ENCODE measurements at places on chromosomes 1 and 21. TPM values are rescaled to one million over a fixed set of nuclear protein-coding genes. Genes with fewer than 3 reads are reported as not detected.

Gene FAM78B
- 0.26 TPM for total RNA-seq

Gene CAMK2N1
- total RNA-seq, result 2.8 TPM

Gene HSF2BP
- total RNA-seq, result 0.53 TPM

Gene OR2L13
- total RNA-seq, result not detected

Gene LYST
- 79.9 TPM for total RNA-seq

Gene MUL1
- total RNA-seq, result 23.3 TPM

Gene LDLRAD1
- total RNA-seq, result not detected

Gene GPR37L1
- total RNA-seq, result not detected

Gene AMY1A
- not detected for total RNA-seq

- H3K27ac ChIP-seq, result no peak overlapping the region
- H3K27me3 ChIP-seq, result no peaks in the 10 kb centered on the region
- no peak overlapping the region for H3K4me3 ChIP-seq
- no peak for DNase-seq
- H3K36me3 ChIP-seq, result no peaks in the 10 kb centered on the region
Measured at GRCh38 chr21:45430521-45431501, 25.8 kb downstream of the COL18A1 start.

GRCh38 chr1:156667610-156667967 is 9.6 kb downstream of the NES start:
- no peak overlapping the region for H3K4me3 ChIP-seq
- no peak overlapping the region for H3K27ac ChIP-seq
- H3K36me3 ChIP-seq, result no peaks in the 10 kb centered on the region
- no peak for DNase-seq
- no peaks in the 10 kb centered on the region for H3K27me3 ChIP-seq

GRCh38 chr1:36988741-36989193 is 45.5 kb downstream of the GRIK3 start:
- no peak overlapping the region for H3K4me3 ChIP-seq
- no peak for DNase-seq
- H3K27ac ChIP-seq, result no peak overlapping the region
- no peaks in the 10 kb centered on the region for H3K4me1 ChIP-seq
- H3K27me3 ChIP-seq, result no peaks in the 10 kb centered on the region
- no peaks in the 10 kb centered on the region for H3K36me3 ChIP-seq

GRCh38 chr1:37423810-37424209 is 50.6 kb upstream of the ZC3H12A start:
- no peak overlapping the region for H3K27ac ChIP-seq
- H3K27me3 ChIP-seq, result peaks cover 5% of the 10 kb centered on the region
- no peak overlapping the region for H3K4me3 ChIP-seq
- H3K4me1 ChIP-seq, result no peaks in the 10 kb centered on the region
- DNase-seq, result no peak
- H3K36me3 ChIP-seq, result no peaks in the 10 kb centered on the region

DNA sequence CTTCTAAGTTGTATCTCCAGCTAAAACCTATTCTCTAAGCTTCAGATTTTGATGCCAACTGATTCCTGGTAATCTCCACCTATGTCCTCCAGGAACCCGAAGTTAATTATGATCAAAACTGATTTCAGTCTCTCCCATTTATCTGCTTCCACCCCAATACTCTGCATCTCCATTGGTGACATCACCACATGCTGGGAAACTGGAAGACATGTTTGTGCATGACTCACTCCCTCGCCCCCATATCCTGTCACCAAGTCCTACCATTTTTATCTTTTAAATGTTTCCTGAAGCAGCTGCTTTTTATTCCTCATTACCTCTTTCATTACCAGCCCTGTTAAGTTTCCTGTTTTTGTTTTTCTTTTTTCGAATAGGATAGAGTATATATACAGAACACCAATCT is 228.5 kb downstream of the LRRC40 start:
- H3K36me3 ChIP-seq, result no peaks in the 10 kb centered on the region
- DNase-seq, result no peak
- no peaks in the 10 kb centered on the region for H3K27me3 ChIP-seq
- H3K4me3 ChIP-seq, result no peak overlapping the region
- H3K27ac ChIP-seq, result no peak overlapping the region

DNA sequence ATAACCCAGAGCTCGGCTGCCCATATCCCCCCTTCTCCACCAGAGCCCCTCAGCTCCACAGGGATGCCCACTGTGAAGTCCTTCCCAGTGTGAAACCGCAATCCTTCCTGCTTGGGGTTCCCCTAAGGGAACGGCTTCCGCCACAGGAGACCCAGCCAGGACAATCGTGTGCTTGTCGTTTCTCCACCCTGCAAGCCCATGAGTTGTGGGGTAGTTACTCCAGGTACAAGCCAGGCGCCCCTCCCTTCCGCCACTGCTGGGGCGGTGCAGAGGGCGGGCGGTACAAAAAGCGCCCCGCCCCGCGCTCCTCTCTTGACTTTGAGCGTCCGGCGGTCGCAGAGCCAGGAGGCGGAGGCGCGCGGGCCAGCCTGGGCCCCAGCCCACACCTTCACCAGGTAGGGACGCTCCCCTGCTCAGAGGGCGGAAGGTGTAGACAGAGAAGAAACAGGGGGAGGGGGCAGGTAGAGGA is at the start of gene TINAGL1:
Gene TINAGL1 (plus strand): TSS at position 315 of the 469 bp plus-strand sequence. CDS start 634 bp downstream, outside the sequence.
- no peak within 1 kb of the TSS for H3K4me3 ChIP-seq
- no peaks in the 10 kb centered on the region for H3K27me3 ChIP-seq
- H3K27ac ChIP-seq, result no peak within 1 kb of the TSS

DNA sequence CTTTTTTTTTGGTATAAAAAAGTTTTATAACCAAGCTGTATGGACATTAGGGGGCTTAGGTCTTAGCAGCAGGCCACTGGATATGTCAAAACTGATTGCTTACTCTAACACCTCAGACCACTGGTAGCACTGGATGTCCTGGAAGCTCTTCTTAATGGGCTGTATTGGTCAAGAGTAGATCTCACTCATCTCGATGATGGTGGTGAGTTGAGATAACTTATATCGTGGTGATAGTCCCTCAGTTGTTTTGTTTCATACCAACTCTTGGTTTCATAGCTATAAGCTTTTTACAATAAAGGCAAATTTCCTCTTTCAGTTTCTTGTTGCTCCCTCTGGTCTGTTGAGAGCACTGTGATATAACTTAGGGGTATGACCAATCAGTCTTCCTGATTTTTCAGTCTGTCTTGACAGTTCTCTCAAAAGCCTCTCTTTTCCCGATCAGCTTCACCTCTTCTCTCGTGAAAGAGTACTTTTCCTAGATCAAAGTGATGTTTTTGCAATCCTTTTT is 9.7 kb upstream of the AGO1 start:
- H3K4me3 ChIP-seq, result no peak overlapping the region
- DNase-seq, result no peak
- H3K27me3 ChIP-seq, result no peaks in the 10 kb centered on the region
- no peaks in the 10 kb centered on the region for H3K4me1 ChIP-seq
- H3K36me3 ChIP-seq, result no peaks in the 10 kb centered on the region

GRCh38 chr1:202247104-202247503 is 53.5 kb downstream of the LGR6 start:
- H3K27ac ChIP-seq, result no peak overlapping the region
- no peak for DNase-seq
- no peaks in the 10 kb centered on the region for H3K4me1 ChIP-seq
- H3K4me3 ChIP-seq, result no peak overlapping the region
- no peaks in the 10 kb centered on the region for H3K27me3 ChIP-seq

- H3K4me1 ChIP-seq, result peaks cover 34% of the 10 kb centered on the region
- peak; percentile 78 for DNase-seq
- peak overlapping the region; percentile 97 for H3K27ac ChIP-seq
Measured at GRCh38 chr1:228166170-228166936, 749 bp downstream of the IBA57 start.

GRCh38 chr1:112956544-112957132 is 642 bp upstream of the SLC16A1 start:
- H3K4me3 ChIP-seq, result peak overlapping the region; percentile 76
- H3K27ac ChIP-seq, result peak overlapping the region; percentile 92
- no peaks in the 10 kb centered on the region for H3K27me3 ChIP-seq

GRCh38 chr1:109927911-109928321 is 17.3 kb downstream of the CSF1 start:
- no peaks in the 10 kb centered on the region for H3K27me3 ChIP-seq
- no peak overlapping the region for H3K4me3 ChIP-seq
- H3K27ac ChIP-seq, result no peak overlapping the region
- DNase-seq, result no peak

DNA sequence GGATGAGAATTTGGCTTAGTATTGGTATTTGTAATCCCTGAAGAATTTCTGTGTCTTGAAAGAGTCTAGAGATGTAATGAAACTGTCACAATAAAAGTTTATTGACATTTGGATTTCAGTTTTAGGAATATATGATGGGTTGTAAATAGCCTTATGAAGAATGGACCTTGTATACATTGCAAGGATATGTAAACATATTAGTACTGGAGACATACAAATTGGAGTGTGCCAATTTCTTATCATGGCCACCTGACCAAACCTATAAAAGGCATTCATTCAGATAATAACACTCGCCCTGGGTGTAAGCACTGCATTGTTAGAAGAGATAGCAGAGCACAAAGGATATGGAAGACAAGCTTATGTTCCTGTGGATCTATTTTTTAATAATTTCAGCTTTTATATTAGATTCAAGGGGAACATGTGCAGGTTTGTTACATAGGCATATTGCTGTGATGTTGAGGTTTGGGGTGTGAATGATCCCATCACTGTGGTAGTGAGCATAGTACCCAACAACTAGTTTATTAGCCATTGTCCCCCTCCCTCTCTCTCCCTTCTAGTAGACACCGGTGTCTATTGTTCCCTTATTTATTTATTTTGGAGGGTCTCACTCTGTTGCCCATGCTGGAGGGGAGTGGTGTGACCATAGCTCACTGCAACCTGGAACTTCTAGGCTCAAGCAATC is 8.6 kb downstream of the S1PR1 start:
- no peak for DNase-seq
- H3K4me1 ChIP-seq, result peaks cover 78% of the 10 kb centered on the region
- peaks cover 23% of the 10 kb centered on the region for H3K36me3 ChIP-seq
- no peaks in the 10 kb centered on the region for H3K27me3 ChIP-seq
- H3K4me3 ChIP-seq, result no peak overlapping the region

DNA sequence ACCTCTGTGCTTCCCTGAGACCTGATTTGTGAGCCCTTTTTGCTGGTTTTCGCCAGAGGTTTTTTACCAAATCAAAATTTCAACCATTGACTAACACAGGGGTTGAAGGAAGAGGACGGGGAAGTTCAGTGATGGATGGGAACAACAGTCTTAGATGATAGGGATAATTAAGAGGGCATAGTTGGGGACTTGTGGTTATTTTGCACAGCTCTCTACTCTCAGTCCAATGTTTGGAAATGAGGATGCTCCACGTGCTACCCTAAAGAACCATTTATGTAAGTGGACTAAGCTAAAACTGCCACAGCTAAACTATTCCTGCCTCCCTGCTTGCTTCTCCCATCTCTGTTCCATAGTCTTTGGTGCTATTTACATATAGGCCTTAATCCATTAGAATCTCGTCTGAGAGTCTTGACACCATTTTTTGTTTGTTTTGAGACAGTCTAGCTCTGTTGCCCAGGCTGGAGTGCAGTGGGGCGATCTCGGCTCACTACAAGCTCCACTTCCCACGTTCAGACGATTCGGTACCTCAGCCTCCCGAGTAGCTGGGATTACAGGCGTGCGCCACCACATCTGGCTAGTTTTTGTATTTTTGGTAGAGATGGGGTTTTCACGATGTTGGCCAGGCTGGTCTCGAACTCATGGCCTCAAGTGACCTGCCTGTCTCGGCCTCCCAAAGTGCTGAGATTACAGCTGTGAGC is 684 bp upstream of the MCL1 start:
- H3K4me3 ChIP-seq, result peak overlapping the region; percentile 76
- H3K36me3 ChIP-seq, result peaks cover 39% of the 10 kb centered on the region
- H3K27ac ChIP-seq, result peak overlapping the region; percentile 99
- H3K27me3 ChIP-seq, result no peaks in the 10 kb centered on the region
- no peaks in the 10 kb centered on the region for H3K4me1 ChIP-seq
- no peak for DNase-seq

- no peak overlapping the region for H3K27ac ChIP-seq
- no peaks in the 10 kb centered on the region for H3K4me1 ChIP-seq
- H3K4me3 ChIP-seq, result no peak overlapping the region
- peaks cover 9% of the 10 kb centered on the region for H3K27me3 ChIP-seq
- no peak for DNase-seq
- no peaks in the 10 kb centered on the region for H3K36me3 ChIP-seq
Measured at GRCh38 chr21:41506611-41507520, 1.1 kb downstream of the TMPRSS2 start.

DNA sequence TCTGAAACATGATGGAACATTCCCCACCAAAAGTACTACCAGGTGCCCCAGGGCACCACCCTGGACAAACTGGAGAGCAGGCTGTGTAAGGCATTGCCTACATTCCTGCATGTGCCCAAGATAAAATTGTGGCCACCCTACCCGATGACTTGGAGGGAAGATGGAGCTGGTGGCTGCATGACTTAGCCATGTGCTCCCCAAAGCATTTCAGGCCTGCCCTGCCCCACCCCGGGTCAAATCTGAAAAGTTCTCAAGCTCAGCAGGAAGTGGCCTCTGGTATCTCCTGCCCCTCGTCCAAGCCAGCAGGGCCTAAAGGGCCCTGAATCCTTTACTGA is 8.5 kb downstream of the CD2 start:
- H3K27ac ChIP-seq, result peak overlapping the region; percentile 73
- H3K27me3 ChIP-seq, result no peaks in the 10 kb centered on the region
- peaks cover 62% of the 10 kb centered on the region for H3K36me3 ChIP-seq

GRCh38 chr1:229318056-229318455 is 24.8 kb downstream of the CCSAP start:
- no peak overlapping the region for H3K4me3 ChIP-seq
- H3K36me3 ChIP-seq, result peaks cover 7% of the 10 kb centered on the region
- no peak for DNase-seq
- H3K27me3 ChIP-seq, result no peaks in the 10 kb centered on the region
- H3K4me1 ChIP-seq, result no peaks in the 10 kb centered on the region

DNA sequence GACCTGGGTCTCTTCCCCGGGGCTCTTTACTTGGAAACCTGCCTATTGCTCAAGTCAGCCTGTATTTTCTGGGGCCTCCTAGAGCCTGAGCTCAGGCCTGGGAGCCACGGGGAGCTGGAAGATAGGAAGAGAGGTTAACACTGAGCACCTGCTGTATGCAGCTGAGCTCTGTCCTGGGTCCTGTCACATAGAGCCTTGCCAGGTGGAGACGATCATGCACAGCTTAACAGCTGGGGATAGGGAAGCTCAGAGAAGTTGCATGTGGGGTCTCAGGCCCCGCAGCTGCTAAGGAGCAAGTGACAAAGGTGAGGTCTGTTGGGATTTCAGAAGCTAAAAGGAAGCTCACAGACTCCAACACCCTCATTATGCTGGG is 127.4 kb upstream of the TMEM51 start:
- no peak overlapping the region for H3K4me3 ChIP-seq
- DNase-seq, result no peak
- no peaks in the 10 kb centered on the region for H3K27me3 ChIP-seq
- no peaks in the 10 kb centered on the region for H3K36me3 ChIP-seq
- no peak overlapping the region for H3K27ac ChIP-seq

DNA sequence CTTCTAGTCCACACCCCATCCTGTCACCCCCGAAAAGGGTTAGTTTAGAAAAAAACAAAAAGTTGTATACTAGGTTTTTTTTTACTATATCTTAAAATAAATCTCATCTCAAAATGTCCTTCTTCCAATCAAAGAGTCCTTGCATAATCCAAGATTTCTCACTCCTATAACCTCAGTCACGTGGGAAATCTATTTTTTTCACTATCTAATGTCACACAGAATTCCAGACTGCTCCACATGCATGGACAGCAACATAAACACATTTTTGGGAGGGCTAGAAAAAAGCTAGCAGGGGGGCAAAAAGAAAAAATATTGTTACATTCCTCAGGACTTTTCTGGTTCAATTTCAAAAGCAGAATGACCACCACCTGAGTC is 39.3 kb downstream of the TGFBR3 start:
- peaks cover 5% of the 10 kb centered on the region for H3K4me1 ChIP-seq
- H3K4me3 ChIP-seq, result no peak overlapping the region
- no peak overlapping the region for H3K27ac ChIP-seq
- no peaks in the 10 kb centered on the region for H3K36me3 ChIP-seq

All from CD8-positive, alpha-beta memory T cell (primary cell).